ENCODE measurements at places on chromosomes 16 and 17.

DNA sequence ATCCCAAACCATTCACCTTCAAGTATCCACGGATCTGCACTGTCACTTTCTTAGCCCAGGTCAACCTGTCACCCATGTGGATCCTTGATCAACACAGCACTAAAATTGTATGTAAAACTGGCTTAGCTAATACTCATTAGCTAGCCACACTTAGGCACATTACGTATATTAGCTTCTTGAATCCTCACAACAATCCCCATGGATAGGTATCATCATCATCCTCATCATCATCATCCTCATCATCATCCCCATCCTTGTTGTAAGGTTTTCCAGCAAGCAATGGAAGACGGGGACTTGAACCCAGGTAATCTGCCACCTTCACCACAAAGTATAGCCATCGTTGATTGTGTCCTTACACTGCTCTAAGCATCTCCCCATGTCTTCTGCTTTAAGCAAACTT is 184.3 kb downstream of the XYLT1 start:
- no peak for DNase-seq

- no peak for DNase-seq
These were observed 31.9 kb downstream of the CCDC42 start for GRCh38 chr17:8712698-8713097.

DNA sequence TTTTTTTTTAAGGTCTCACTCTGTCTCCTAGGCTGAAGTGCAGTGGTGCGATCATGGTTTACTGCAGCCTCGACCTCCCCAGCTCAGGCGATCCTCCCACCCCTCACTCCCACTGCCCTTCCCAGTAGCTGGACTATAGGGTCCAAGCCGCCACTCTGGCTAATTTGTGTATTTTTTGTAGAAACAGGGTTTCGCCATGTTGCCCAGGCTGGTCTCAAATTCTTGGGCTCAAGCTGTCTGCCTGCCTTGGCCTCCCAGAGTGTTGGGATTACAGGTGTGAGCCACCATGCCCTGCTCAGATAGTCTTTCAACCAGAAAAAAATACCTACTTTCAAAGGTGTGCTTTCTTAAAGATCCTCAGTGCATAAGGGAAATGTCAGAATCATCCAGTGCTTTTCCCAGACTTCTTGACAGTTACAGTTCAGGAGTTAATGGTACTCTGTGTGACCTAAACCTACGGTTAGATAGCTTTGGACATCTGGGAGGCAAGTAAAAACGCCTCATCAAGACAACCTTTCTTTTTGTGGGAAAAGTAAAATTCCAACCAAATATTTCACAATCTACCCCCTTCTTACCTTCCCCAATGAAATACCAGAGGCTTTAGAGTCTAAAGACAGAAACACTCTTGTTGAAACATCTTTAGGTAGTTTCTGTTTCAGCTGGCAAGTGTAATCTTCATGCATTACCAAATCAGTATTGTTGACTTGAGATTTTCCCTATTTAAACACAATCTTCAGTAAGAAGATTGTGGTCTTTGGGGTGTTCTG is 6.8 kb downstream of the RSPRY1 start:
- no peak for DNase-seq

- no peak for DNase-seq
These were observed 143.2 kb upstream of the ASIC2 start for GRCh38 chr17:33436321-33436720.

GRCh38 chr16:55302635-55303034 is 21.4 kb upstream of the IRX6 start:
- no peak for DNase-seq

DNA sequence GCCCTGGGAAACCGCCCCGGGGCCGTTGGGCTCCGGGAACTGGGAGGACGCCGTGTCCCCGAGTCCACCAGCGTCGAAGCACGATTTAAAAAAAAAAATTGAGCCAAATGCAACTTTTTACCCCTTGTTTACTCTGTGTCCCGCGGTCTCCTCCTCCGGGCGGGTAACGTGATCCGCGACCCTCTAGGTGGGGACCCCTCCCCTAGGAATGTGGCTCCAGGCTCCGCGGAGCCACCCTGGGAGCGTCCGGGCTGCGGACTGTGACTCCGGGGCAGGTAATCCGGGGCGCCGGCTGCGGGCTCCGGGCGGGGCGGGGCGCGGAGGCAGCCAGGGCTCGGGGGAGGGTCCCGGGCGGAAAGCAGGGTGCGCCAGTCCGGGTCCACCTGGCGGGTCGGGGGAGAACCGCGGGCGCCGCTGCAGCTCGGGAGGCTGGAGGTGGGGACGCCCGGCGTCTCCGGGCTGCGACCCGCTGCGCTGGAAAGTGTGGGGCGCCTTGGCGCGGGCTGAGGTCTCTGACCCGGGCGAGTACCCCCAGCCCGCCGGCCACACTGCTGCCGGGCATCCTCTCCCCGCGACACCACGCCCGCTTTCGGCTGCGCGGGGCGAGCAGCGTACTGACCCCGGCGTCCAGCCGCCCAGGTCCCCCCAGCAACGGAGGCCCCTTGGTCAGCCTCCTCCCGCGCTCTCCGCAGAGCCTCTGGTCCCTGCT is 852 bp upstream of the HELZ start:
- no peak for DNase-seq

GRCh38 chr16:54673313-54673712 is 257.4 kb upstream of the IRX5 start:
- no peak for DNase-seq

- DNase-seq = no peak
These were observed 89.5 kb upstream of the BCAR1 start for GRCh38 chr16:75340741-75341491.

- DNase-seq = no peak
These were observed 1.0 kb downstream of the HSD11B2 start for GRCh38 chr16:67431775-67432505.

DNA sequence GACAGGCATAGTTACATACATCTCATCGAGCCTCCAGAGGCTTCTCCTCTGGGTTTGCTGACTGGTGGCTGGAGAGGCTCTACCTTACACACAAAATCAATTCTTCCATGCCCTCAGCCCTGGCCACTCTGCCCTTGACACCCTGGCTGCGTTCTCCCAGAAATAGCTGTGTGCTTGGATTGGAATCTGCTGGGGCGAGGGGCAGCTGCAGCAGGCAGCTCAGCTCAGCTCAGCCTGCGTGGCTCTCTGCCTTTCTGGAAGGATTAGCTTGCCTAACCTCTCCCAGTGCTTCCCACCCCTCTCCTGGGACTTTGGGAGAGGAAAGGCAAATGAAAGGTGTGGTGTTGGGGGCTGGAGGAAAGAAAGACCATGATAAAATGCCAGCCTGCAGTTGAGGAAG is 216.1 kb downstream of the ENGASE start:
- DNase-seq = no peak

- DNase-seq = no peak
These were observed 18.2 kb downstream of the USP31 start for GRCh38 chr16:23131036-23131435.

- DNase-seq = no peak
These were observed 297 bp upstream of the SLFN13 start for GRCh38 chr17:35448899-35449227.

GRCh38 chr16:85422196-85422631 is 190.9 kb upstream of the GSE1 start:
- no peak for DNase-seq

- DNase-seq = no peak
These were observed 43.2 kb downstream of the GOSR1 start for GRCh38 chr17:30520436-30520835.

Data from stimulated activated CD8-positive, alpha-beta memory T cell treated with anti-CD3 and anti-CD28 coated beads, Interleukin-4, amount 100 ng/mL, for 1 hour (primary cell).